Small intestine (tissue), 16 donors: ENCODE measurements at places on chromosomes 7 and 10. TPM values are rescaled to one million over a fixed set of nuclear protein-coding genes. Genes with fewer than 3 reads are reported as not detected.

SPDYE2B gene
- polyA plus RNA-seq: 1.3 TPM

DIP2C gene
- polyA plus RNA-seq: 3.1 TPM

ADAM8 gene
- polyA plus RNA-seq: 2.5 TPM

PTCD1 gene
- polyA plus RNA-seq: 4.8 TPM

ELFN1 gene
- 0.80 TPM for polyA plus RNA-seq

SPDYE1 gene
- polyA plus RNA-seq: not detected

PRSS2 gene
- polyA plus RNA-seq: 91.5 TPM
